ENCODE measurements at places on chromosomes 7 and 10.

- DNase-seq: no peak
Observed at GRCh38 chr7:11124856-11125559, 151.3 kb downstream of the PHF14 start.

GRCh38 chr7:83547526-83547925, 101.4 kb downstream of the SEMA3E start:
- peak; percentile 4 for DNase-seq

DNA sequence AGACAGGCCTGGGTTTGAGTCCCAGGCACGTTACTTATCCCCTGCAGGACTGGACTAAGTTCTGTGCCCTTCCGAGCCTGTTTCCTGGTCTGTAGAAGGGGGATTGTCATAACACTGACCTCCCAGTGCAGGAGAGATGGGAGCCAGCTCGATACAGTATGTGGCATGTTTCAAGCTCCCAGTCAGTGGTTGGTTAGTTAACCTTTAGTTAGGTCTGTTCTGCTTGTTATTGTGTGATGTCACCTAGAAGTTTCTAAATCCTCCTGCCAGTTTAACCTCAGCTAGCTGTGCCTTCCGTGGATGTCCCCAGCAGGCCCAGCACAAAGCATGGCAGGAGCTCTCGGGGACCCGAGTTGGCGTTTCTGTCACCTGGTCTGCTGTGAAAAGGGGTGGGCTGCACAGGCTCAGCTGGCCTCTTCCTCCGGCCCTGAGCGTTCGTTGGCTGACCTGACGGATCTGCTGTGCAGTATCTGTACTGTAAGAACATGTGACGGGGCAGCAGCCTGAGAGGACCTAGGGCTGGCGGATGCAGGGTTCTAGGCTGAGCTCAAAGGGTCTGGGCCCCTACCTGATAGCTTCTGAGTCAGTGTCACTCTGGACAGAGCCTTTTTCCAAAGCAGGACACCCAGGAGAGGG, 53.0 kb downstream of the SPOCK2 start:
- DNase-seq: no peak

DNA sequence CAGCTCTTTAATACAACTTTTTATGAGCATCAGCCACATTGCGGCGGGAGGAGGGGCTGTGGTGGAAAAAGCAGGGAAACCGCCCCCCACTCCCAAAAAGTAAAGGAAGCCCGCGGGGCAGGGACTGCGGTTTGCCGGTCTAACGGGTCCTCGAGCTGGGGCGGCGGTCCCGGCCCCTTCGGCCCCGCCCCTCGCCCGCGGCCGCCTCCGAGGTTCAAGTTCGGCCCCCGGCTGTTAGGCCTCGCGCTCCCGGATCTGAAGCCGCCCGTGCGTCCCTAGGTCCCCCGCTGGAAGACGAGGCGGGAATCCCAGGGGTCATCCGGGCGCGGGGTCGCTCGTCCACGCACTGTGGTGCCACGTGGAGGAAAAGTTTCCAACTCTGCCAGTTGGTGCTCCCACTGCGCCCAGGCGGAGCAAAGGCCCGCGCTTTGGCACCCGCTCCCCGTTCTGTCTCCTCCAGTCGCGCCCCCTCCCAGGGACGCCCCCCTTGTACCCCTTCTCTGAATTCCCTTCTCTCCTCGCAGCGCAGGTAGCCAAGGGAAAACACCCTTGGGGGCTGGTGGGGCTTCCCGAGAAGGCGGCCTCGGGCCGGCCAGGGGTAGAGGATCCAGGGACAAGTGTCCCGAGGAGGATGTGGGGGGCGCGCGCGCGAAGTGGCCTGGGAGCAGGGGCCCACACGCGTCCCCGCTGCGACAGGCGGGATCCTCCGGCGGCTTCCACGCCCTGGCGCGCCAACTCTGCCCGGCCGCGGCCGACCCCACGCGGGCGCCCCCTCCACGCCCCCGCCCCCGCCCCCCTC, 798 bp upstream of the AUTS2 start:
- peak; percentile 79 for DNase-seq

DNA sequence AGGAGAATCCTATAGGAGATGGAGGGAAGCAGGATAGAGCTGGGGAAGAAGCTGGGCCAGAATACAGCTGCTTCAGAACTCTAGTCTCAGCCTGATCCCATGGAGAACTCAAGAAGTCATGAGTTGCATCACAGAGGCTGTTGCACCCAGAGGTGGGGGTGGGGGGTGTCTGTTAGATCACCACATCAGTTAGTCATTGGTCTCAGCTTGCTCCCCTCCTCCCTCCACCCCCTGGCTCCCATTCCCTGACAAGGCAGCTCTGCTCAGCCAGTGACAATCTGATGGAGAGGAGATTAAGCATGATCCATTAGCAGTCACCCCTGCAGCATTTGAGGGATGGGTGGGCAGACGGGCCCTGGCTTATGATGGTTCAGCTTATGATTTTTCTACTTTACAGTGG, 58.4 kb upstream of the FGL2 start:
- no peak for DNase-seq

DNA sequence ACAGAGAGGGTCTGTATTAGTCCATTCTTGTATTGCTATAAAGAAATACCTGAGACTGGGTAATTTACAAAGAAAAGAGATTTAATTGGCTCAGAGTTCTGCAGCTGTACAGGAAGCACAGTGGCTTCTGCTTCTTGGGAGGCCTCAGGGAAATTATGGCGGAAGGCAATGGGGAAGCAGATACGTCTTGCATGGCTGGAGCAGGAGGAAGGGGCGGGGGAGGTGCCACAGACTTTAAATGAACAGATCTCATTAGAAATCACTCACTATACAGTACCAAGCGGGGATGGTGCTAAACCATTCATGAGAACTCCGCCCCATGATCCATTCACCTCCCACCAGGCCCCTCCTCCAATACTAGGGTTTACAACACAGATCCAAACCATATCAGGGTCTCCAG, 3.7 kb upstream of the CALU start:
- no peak for DNase-seq

DNA sequence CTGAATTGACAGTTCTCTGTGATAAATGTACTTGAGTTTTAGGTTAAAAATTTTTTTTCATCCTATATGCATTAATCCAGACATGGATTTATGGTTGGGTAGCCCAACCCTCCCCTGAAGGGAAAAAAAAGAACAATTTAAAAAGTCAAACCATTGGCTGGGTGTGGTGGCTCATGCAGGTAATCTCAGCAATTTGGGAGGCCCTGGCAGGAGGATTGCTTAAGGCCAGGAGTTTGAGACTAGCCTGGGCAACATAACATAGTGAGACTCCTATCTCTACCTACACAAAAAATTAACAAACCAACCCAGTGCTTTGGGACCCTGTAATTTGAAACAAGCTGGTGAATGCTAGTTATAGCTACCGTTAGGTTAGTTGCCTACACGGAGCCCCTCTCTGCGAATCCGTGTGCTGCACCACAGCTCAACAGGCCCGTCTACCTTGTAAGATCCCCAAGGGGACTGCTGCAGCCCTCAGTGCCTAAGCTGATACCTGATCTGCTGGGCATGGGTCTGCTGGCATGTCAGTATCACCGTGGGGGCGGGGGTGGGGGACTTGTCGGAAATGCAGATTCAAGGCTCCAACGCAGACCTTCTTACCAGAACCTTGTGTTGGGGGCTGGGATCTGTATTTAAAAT, 32.8 kb downstream of the TSPAN14 start:
- no peak for DNase-seq

DNA sequence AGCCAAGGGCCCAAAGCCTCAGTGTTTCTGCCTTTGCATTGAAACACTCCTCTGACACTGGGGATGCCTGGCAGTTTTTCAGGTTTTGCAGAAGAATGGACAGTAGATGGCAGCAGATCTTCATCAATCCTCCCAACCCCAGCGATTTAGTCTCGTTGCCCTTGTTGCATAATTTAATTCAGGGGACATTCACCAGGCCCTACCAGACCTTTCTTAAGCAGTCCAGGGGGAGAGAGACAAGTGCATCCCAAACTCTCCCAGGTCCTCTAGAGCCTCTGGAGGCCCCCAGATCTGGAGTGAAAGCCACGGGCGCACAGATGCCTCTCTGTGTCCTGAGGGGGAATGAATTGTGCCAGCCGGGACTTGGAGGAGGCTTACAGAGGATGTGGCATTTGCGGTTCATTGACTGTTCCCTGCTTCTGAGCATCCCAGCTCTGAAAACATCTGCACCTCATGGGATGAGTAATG, 29.6 kb downstream of the MINDY4 start:
- peak; percentile 92 for DNase-seq

GRCh38 chr10:95388539-95388938, 97.7 kb upstream of the PDLIM1 start:
- no peak for DNase-seq

DNA sequence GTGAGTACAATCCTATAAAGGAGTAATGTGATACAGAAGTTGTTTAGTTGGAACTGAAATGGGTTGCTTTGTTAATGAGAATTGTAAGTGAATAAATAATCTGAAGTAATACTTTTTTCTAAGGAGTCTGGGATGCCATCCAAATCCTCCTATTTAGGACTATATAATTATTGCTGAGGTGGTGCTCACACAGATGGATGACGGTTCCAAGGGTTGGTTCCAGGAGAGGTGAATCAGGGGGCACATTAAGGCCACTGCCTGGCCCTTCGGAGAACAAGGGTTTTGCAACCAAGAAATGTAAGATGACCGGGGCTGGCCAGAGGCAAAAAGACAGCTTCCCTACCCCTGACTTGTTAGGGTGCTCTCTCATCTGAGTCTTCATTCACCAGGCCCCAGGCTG, 352.7 kb downstream of the PHTF2 start:
- no peak for DNase-seq

- no peak for DNase-seq
Observed at GRCh38 chr7:77918676-77919075, 120.1 kb downstream of the PHTF2 start.

DNA sequence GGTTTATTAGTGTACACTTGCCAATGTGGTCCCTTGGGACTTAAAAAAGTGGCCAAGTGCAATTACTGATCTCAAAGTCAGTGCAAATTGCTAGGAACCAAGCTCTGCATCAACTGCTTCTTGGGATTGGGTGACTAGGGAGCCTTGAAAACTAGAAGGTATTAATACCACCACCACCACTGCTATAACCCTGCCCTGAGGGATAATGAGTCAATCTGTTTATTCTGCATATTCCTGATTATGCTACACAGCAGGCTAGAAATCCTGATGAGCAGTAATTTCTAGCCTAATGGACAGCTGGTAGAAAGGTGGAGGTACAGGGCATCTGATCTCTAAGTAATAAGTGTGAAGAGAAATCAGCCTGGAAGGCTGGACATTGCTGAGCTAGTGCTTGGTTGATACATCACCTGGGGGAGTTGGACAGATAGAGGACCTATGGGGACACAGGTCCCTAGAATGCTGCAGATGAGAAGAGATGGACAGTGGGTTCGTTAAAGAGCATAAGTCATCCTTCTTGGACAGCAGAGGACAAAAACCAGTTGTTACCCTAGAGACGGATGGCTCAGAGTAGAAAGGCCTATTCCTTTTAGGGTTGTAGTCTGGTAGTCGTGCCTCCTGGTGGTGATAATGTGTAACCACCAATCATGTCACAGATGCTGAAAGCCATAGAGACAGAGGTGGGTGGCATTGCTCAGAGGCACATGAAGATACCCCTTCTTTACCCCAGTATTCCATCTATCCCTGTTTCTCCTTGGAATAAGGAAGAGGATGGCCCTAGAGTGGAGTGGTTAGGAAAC, 554.8 kb downstream of the SORCS1 start:
- DNase-seq: no peak

GRCh38 chr7:111083413-111083812, 7.5 kb upstream of the LRRN3 start:
- DNase-seq: peak; percentile 45

DNA sequence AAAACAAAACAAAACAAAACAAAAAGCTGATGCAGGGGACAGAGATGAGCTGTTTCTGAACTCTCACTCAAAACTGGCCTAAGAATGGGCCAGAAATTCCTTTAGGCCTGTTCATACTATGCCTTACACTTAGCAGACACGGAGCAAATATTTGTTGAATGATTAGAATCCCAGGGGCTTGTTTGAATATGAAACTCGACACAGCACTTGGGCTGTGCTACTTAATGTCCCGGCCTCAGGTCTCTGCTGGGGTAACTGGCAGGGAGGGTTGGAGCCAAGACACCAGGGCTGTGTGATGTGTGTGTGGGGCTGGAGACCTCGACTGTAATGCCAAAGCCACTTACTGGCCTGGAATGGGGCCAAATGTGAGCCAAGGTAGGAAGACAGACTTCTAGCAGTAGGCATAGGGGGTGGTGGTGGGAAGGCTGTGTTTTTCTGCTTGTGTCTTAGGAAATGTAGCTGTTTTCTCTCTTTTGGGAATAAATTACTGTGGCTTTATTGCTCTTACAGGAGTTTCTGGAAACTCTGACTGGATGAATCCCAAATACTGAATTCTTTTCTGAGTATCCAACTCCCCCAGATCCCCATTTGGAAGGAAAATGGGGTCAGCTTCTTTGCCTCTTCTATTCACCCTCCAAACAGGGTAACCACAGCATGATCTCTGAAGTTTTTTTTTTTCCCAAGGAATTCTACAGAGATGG, 66.7 kb downstream of the EMX2 start:
- DNase-seq: peak; percentile 96

GRCh38 chr10:123021517-123021916, 12.7 kb downstream of the ACADSB start:
- DNase-seq: no peak

- no peak for DNase-seq
Observed at GRCh38 chr7:25820432-25821040, 331.5 kb upstream of the NFE2L3 start.

GRCh38 chr10:78993261-78993945, 75.4 kb upstream of the ZMIZ1 start:
- DNase-seq: no peak

DNA sequence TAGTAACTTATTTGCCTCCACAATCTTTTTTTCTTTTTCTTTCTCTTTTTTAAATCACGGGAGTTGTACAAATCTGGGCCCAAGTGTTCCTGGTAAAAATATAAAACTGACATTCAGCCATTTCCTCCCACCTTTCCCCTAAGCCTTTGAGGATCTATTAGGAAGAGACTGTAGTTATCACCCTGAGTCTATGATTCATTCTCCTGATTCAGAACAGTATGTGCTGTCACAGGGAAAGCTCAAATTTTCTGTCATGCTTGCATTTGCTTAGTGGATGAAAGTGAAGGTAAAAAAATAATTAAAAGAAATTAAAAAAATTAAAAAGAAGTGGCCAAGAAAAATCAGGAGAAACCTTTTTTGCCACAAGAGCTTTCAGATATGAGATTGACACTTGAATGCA, 71.7 kb downstream of the KIF20B start:
- no peak for DNase-seq

GRCh38 chr7:81608748-81609382, 161.0 kb downstream of the HGF start:
- DNase-seq: no peak

DNA sequence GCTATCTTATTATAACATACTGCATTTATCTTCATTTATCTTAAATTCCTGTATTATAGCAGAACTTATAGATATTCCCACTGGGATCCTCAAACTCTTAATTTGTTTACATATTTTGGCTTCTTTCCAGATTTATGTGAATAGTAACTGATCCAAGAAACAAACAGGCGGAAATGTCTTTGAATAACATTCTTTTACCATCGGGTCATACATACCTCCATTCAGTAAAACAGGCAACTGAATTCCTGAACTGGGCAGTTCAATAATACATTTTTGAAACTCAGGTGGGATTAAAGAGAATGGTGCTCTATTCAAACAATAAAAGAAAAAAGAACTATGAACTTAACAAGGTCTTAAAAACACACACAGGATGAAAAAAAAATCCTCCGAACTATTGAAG, 337.4 kb downstream of the CRPPA start:
- DNase-seq: no peak

Data from muscle of leg (tissue), 16 donors.